ENCODE measurements at places on chromosomes 7 and 10.

DNA sequence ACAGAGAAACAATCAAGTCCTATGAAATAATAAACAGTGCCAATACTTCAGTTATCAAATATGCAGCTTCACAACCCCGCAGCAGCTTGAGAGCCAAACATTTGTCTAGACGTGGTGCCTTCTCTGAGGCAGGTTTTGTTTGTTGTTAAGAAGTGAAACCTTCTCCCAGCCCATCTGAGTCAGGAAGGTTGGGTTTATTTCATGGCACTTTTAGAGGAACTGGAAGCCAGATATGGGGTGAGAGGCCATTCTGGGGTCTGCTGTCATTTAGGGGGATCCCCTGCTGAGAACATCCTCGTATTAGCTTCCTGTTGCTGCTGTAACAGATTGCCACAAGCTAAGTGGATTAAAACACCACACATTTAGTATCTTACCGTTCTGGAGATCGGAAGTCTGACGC lies 113.6 kb downstream of the GRK5 start:
- DNase-seq: peak; percentile 86

DNA sequence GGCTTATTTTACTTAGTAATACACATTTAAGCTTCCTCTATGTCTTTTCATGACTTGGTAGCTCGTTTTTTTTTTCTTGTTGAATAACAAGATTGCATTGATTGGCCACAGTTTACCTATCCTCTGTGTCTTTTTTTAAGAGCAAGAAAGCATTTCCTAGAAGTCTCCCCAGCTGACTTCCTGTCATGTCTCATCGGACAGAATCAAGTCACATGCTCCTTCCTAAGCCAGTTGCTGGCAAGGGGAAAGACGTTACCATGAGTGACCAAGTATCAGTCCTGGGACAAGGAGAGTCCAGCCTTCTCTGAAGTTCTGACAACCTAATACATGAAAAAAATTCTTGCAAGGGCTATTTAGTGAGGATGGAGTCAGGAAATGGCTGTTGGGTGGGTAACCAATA lies 24.9 kb upstream of the SFRP5 start:
- peak; percentile 2 for DNase-seq

GRCh38 chr10:51999096-51999495 lies 299.7 kb upstream of the CSTF2T start:
- no peak for DNase-seq

- DNase-seq: no peak
Measured at GRCh38 chr10:71396711-71397295, at the start of gene CDH23. Gene CDH23, plus strand, starts transcription at chr10:71396920. Its CDS starts 42,912 bp downstream, at chr10:71439832.

Data from MV-4-11 (cell line).